ENCODE measurements at places on chromosomes 7 and 10. TPM values are rescaled to one million over a fixed set of nuclear protein-coding genes. Genes with fewer than 3 reads are reported as not detected.

DNA sequence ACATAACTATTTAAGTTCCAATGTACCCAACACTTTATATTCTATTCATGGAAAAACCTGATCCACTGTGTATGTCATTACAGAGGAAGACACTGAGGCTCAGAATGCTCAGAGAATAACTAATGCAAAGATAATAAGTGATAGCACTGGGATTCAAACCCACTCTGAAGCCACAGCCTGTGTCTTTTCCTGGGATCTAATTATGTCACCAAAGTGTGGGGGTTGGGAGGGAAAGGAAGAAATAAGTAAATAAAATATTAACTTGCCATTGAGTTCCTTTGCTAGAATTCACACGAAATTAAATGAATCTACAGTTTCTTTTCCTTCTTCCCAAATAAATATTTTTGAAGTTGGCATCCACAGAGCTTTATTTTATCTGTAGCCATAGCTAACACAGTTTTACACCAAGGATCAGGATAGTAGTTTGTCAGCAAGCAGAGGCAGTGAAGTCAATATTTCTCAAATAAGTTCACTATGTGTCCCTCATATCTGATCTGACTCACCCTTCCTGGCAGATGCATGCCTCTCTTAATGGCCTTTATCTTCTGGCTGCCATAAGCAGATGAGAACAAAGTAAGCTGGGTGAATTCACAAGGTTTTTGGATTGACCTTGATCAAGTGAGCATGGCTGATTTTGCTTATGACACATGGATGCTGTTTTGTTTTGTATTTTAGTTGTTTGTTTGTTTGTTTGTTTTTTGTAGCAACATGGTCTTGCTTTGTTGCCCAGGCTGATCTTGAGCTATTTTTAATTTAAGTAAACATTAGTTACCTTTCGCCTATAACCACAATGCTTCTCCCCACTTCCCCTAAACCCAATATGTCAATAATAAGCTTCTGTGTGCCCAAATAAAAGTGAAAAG, 6.3 kb downstream of the RAPGEF5 start:
- DNase-seq, result no peak

DNA sequence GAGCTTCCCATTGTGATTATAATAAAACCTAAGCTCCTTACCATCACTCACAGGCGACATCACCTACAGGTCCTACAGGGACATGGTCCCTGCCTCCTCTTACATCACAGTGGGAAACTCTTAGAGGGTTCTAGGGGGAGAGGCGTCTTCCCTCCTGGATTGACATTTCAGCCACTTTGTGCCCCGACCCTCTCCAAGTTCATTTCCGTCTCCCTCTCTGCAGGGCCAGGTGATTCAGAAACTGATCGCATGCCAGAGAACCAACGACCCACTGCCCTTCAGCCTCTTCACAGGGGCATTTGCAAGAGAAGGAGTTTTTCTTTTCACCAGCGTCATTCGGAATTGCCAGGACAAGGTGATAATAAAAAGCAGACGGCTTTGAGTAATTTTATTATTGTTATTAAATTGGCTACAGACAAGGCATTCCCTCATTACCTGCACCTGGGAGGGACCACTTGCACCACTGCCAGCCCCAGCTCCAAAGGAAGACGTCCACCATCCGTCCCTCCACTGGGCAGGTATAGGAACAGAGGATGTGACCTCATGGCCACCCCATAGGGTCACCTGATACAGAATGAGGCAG, 85.8 kb upstream of the CUX1 start:
- no peak for DNase-seq

DNA sequence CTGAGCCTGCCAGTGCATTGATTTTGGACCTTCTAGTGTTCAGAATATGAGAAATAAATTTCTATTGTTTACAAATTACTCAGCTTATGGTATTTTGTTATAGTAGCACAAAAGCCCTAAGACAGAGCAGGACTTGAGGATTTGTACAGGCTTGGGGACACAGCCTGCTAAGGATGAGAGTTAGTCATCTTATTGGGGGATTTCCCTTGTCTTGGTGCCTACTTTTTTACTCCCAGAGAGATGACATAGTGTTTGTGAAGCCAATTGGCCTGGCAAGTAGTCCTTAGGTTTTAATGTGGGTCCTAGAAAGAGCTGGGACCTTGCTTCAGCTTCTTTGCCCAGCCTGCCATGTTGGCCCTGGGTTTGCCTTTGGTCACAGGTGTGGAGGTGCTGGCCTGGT, 364.0 kb downstream of the REEP3 start:
- DNase-seq, result no peak

DNA sequence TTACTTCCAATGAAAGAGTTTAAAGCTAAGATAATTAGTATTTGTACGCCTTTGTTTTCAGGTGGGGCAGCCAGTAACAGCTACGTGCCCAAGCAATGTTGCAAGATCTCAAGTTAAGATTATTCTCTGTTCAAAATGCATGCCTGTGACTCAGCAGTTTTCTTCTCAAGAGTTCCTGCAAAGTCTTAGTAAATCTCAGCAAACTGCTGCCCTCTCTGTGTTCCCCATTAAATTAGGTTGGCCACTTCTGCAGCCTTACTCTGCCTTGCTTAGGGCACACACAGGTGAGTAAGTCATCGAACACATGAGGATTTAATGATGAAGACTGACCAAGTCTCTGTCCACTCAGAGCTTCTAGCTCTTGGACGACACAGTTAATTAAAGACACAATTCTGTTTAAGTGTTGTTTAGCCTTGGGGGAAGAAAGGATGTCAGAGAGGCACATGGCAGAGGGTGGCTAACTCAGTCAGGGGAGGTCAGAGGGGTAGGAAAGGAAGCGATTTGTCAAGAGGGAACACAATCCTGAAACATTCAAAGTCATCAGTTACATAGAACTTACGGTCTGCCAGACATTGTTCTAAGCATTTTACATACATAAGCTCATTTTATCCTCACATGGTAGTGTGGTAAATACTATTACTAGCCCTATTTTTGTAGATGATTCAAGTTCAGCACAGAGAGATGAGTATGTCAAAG, 20.2 kb upstream of the SLC35G1 start:
- no peak for DNase-seq

DNA sequence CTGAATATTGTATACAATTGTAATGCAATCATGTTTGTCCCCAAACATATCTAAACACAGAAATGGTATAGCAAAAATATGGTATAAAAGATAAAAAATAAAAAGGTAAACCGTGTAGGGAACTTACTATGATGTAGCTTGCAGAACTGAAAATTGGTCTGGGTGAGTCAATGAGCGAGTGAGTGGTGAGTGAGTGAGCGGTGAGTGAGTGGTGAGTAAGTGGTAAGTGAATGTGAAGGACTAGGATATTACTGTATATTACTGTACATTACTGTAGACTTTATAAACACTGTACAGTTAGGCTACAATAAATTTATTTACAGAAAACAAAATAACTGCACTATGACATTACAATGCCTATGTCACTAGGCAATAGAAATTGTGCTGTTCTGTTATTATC, 1163.2 kb upstream of the SORCS1 start:
- no peak for DNase-seq

- DNase-seq, result no peak
These were observed 21.4 kb upstream of the MKI67 start for GRCh38 chr10:128147669-128148068.

DNA sequence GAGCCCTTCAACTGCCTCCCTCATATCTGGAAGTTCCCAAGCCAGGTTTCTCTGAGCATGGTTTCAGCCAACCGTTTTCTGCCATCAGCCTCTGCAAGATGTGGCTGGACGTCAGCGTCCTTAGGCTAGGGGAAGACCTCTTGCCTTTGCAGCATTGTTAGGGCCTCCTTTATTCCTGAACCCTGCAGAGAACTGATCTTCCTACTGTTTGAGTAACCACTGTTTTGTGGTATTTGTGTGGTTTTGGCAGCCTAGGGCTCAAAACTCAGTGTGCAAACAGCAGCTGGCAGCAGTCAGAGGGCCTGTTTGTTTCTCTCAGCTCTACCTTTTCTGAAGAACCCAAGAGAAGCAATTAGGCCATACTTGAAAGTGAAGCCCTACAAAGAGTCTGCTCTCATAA, 83.4 kb upstream of the SEMA3E start:
- no peak for DNase-seq

DNA sequence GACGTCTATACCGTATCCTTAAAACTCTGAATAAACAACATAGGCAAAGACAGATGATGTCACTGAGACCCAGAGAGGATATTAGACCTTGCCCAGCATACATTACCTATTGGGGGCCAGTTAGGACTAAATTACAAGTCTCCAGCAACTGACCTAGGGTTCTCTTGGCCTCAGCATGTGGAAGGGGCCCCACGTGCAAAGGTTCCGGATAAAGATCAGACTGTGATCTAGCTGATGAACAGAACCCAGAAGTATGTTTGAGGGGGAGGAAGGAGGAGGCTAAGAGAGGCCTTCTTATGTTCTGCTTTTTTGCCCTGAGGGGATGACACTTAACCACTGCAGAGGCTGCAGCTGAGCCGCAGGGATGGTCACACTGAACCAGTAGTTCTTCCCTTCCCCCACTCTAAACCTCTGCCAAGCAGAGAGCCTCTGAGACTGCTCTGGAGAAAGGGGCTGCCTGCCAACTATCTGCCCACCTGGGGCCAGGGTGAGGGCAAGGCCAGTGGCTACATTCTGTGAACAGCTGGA, 24.0 kb upstream of the KMT2C start:
- DNase-seq, result no peak

Gene CNNM1
- not detected for total RNA-seq

Gene SMKR1
- 2.3 TPM for total RNA-seq

Gene CHST3
- not detected for total RNA-seq

Gene NOS3
- total RNA-seq, result 6.4 TPM

Gene TMEM178B
- 0.18 TPM for total RNA-seq

Gene ZNF804B
- not detected for total RNA-seq

Gene SLC26A4
- 8.3 TPM for total RNA-seq

Gene TBX20
- 0.14 TPM for total RNA-seq

Data from activated CD8-positive, alpha-beta memory T cell treated with anti-CD3 and anti-CD28 coated beads, Interleukin-2, amount 10 ng/mL, durations not matched to agents 7 days and 5 days (primary cell).